ENCODE measurements at places on chromosomes 12 and 14.
A peak's percentile ranks its signal among the peaks of the same experiment; 100 is the strongest.

- H3K36me3 ChIP-seq, result no peaks in the 10 kb centered on the region
- no peak overlapping the region for H3K4me3 ChIP-seq
- H3K27me3 ChIP-seq, result no peaks in the 10 kb centered on the region
- no peak overlapping the region for H3K27ac ChIP-seq
- peaks cover 11% of the 10 kb centered on the region for H3K4me1 ChIP-seq
These were observed 72.0 kb upstream of the FKBP4 start for GRCh38 chr12:2722806-2723205.

DNA sequence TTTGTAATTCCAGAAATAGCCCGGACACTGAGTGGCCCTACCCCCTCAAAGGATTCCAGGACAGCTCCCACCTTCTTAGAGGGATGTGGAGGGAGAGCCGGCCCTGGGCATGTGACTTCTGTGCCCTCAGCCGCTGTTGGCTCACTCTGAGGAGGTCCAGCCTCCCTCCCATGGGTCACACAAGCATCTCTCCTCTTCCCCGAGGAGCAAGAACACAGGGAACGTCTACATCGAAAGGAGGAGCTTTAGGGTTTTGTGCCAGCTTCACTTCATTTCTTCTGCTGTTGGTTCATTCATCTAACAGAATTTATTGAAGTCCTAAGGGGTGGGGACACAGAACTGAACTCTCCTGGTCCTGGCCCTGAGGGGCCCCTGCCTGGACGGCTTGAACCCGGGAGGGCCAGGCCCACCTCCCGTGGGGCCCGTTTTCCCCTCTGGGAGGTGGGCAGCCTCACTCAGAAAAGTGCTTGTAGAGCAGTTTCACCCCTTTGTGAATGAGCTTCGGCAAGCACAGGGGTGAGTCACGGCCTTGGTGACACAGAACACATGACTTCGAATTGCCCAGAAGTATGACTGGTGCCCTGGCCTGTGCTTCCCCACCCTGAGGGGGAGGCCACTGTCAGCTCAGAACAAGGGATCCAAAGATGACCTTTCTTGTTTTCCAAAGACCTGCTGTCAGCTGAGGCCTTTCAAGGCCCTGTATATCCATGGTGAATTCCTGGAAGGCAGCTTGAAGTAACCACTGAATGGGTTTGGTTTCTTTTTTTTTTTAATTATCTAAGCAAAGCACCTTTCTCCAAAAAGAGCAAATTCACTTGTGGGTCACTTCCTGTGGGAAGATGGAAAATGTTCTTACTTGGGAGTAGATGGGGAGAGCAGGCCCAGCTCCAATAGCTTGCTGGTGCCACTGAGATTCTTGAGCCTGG, 39.2 kb downstream of the NFKBIA start:
- H3K27ac ChIP-seq, result peak overlapping the region; percentile 71
- H3K4me1 ChIP-seq, result peaks cover 33% of the 10 kb centered on the region
- H3K36me3 ChIP-seq, result no peaks in the 10 kb centered on the region

- H3K27ac ChIP-seq, result no peak overlapping the region
- no peaks in the 10 kb centered on the region for H3K27me3 ChIP-seq
- no peak overlapping the region for H3K4me3 ChIP-seq
- H3K36me3 ChIP-seq, result no peaks in the 10 kb centered on the region
These were observed 109.3 kb downstream of the NAV3 start for GRCh38 chr12:77940011-77940423.

- H3K27ac ChIP-seq, result no peak overlapping the region
- H3K36me3 ChIP-seq, result no peaks in the 10 kb centered on the region
- DNase-seq, result no peak
- H3K4me1 ChIP-seq, result peaks cover 12% of the 10 kb centered on the region
- H3K27me3 ChIP-seq, result no peaks in the 10 kb centered on the region
These were observed 5.9 kb upstream of the RERG start for GRCh38 chr12:15227004-15227679.

DNA sequence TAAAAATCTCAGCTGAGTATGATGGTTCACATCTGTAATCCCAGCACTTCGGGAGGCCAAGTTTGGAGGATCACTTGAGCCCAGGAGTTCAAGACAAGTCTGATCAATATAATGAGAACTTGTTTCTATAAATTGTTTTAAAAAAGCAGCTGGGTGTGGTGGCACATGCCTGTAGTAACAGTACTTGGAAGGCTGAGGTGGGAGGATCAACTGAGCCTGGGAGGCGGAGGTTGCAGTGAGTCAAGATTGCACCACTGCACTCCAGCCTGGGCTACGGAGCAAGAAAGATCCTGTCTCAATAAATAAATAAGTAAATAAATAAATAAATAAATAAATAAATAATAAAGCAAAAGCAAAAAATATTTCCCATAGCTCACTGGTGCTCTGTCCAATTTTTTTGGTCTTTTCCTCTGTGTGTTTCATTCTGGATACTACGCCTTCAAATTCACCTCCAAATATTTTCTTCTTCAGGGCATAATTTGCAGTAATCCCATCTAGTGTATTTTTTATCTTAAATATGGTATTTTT, 32.7 kb upstream of the SNX6 start:
- no peaks in the 10 kb centered on the region for H3K27me3 ChIP-seq
- H3K36me3 ChIP-seq, result no peaks in the 10 kb centered on the region
- H3K4me3 ChIP-seq, result no peak overlapping the region
- DNase-seq, result no peak

All from tibial artery (tissue), 4 donors.